Endothelial cell of umbilical vein (primary cell): ENCODE measurements at places on chromosomes 5 and 9. TPM values are rescaled to one million over a fixed set of nuclear protein-coding genes. Genes with fewer than 3 reads are reported as not detected.

TOPORS gene
- 16.2 and 16.8 TPM in 2 replicates for total RNA-seq

GRCh38 chr5:5313101-5313635 is 109.3 kb upstream of the ICE1 start:
- no peak for DNase-seq
- no peaks in the 10 kb centered on the region for H3K27me3 ChIP-seq
- H3K36me3 ChIP-seq, result no peaks in the 10 kb centered on the region

- no peaks in the 10 kb centered on the region for H3K36me3 ChIP-seq
- peak within 1 kb of the TSS; percentile 99 for H3K4me3 ChIP-seq
- H3K4me1 ChIP-seq, result peaks cover 24% of the 10 kb centered on the region
- peak within 1 kb of the TSS; percentile 86 for H3K27ac ChIP-seq
- peaks cover 1% of the 10 kb centered on the region for H3K27me3 ChIP-seq
These were observed at the start of gene BASP1 for GRCh38 chr5:17217493-17218352. Gene BASP1, plus strand, starts transcription at chr5:17217631. Its CDS starts 57,586 bp downstream, at chr5:17275217.

DNA sequence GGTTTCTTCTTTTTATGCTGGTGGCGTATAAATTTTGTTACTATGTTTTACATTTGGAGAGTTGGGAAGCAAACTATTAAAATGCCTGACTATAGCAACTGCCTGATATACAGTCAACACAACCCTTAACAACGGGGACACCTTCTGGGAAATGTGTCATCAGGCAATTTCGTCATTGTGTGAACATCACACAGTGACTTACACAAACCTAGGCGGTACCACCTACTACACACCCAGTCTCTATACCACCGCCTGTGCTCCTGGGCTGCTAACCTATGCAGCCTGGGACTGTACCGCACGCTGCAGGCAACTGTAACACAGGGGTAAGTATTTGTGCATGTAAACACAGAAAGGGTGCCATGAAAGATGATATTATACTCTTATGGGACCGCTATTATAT is 1.3 kb upstream of the CDHR2 start:
- no peak for DNase-seq
- no peaks in the 10 kb centered on the region for H3K27me3 ChIP-seq
- H3K36me3 ChIP-seq, result no peaks in the 10 kb centered on the region
- H3K27ac ChIP-seq, result no peak overlapping the region
- peaks cover 7% of the 10 kb centered on the region for H3K4me1 ChIP-seq

DNA sequence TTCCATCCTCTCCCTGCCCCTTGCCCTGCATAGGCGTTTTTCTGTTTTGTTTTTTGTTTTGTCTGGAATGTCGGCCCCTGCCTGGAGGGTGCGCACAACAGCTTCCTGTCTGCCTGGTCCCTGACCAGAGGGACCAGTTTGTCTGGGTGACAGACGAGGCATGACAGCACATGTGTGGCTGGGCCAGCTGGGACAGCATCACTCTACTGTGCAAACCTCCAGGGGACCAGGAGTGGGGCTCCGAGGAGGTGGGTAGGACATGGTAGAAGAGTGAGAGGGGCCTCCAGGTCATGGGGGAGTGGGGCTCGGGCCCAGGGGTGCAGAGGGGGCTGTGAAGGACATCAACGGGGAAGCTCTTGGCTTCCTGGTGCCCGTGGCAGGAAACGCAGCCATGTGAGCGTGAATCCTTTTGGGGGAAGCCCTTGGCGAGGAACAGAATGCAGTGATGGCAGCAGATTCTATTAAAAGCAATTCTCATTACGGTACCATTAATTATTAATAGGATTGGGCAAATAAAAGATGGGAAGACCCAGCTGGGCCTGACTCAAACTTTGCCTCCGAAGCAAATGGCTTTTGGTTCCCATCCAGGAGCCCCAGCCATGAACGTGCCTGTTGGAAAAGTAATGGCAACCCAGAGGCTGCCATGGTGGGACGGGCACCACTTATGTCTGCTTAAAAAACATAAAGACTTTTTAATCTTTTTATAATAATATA is 184.4 kb upstream of the IER5L start:
- DNase-seq, result no peak
- H3K4me3 ChIP-seq, result no peak overlapping the region
- H3K4me1 ChIP-seq, result no peaks in the 10 kb centered on the region
- H3K36me3 ChIP-seq, result no peaks in the 10 kb centered on the region
- no peak overlapping the region for H3K27ac ChIP-seq

DNA sequence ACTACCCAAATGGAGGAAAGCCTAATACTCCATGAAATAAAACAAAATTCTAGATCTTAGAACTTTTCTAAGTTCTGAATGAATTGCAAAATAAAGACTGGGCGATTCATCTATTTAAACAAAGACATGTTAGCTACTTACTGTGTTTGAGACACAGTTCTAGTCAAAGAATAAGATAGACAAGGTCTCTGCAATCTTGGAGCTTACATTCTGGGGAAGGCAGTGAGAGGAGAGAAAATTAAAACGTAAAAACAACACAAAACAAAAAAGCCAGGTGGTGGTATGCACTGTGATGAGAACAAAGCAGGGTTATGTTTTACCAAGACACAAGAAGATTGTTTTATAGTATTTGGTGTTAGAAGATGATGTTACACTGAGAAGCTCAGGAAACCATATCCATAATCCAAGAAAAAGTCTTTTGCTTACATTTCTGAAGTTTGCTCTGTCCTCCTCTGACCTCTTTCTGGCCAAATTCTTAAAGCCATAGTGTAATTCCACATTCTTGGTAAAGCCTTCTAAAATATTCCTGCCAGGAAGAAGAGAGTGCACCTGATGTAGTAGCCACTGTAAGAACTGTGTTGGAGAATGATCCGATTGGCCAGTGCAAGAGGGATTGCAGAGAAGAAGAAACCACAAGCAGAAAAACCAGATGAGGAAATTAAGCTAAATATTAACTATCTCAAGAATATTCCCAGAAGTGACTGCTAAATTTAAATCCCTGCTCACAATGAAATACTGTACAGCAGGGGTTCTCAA is 218.4 kb downstream of the PCSK1 start:
- no peaks in the 10 kb centered on the region for H3K4me1 ChIP-seq
- H3K27me3 ChIP-seq, result no peaks in the 10 kb centered on the region
- no peaks in the 10 kb centered on the region for H3K36me3 ChIP-seq
- H3K4me3 ChIP-seq, result no peak overlapping the region
- DNase-seq, result no peak

DNA sequence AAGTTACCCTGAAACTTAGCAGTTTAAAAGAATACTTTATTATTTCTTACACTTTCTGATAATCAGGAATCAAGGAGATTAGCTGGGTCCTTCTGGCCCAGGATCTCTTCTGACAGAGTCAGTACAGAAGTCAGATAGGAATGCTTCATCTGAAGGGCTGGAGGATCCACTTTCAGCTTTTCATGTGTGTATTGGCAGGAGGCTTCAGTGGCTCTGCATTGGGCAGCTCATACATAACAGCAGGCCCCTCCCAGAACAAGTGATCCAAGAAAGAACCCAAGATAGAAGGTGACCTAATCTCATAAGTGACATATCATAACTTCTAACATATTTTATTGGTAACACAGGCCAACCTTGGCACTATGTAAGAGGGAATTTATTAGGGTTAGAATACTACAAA is 258.4 kb downstream of the HCN1 start:
- no peak for DNase-seq
- no peaks in the 10 kb centered on the region for H3K27me3 ChIP-seq
- no peaks in the 10 kb centered on the region for H3K4me1 ChIP-seq
- H3K4me3 ChIP-seq, result no peak overlapping the region
- no peak overlapping the region for H3K27ac ChIP-seq
